GM20000 (cell line): ENCODE measurements at places on chromosomes 1 and 21.

GRCh38 chr1:24857507-24858133 lies 72.5 kb downstream of the RUNX3 start:
- DNase-seq = no peak

DNA sequence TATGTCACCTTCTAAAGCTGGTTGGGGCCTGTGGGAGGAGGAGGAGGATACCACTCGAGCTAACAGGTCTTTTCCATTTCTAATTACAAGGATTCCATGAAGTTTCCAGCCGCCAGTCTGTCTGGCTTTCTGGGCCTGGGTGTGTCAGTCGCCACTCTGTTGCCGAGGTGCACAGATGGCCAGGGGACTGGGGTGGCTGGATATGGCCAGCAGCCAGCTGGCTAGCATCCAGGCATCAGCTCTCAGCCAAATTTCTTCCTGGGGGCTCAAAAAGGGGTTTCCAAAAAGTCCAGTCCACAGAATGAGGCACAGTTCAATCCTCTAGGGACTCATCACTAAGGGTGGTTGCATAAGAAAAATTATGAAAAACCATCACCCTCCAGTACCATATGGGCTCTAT lies 32.4 kb downstream of the ITPKB start:
- no peak for DNase-seq

- DNase-seq = no peak
Measured at GRCh38 chr1:111852261-111852721, 96.6 kb downstream of the DDX20 start.

DNA sequence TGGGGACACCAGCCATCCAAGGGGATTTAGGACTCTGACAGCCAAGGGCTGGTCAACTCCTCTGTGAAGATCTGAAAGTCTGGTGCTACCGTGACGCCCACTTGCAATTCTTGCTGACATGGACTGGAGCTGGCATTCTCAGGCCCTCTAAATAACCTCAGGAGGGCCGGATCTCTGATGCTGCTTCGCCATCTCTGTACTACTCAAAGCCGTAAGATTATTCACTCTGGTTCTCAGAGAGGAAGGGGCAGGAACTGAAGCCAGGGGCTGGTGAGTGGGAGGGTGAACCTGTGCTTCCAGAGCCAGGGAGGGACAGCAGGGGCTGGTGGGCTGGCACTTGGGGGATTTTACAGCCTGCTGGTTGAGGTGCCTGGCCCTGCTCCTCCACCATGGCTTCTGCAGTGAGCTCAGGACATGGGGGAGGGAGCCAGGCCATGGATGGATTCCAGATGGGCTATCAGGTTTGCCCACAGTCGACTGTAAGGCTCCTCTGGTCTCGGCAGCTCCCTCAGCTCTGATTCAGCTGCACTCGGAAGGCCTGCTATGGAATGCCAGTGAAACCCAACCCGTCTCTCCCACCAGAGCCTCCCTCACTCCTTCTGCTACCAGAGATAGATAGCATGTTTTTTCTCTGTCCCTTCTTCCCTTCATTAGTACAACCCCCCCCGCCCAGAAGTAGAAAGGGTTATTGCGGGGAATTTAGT lies 84.5 kb downstream of the PLXNA2 start:
- DNase-seq = no peak

GRCh38 chr1:230684146-230684545 lies 29.8 kb downstream of the AGT start:
- DNase-seq = no peak

- DNase-seq = no peak
Measured at GRCh38 chr1:213381572-213382084, 330.6 kb downstream of the RPS6KC1 start.

DNA sequence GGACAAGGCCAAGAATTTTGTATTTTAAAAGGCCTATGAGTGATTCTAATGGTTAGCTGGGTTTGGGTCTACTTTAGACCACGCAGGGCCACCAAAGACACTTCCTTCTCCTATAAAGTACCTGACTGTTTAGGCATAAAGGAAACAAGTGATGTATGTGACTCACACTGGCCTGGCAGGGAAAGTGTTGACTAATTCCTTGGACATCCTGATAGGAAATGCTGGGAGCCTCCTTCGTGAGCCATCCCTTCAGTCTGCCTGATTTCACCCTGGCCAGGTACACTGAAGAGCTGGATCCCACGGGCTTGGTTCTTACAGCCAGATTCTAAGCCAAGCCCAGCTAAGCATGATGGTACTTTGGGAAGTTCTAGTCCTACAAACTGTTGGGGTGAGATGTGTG lies 100.5 kb upstream of the HMGB4 start:
- no peak for DNase-seq

DNA sequence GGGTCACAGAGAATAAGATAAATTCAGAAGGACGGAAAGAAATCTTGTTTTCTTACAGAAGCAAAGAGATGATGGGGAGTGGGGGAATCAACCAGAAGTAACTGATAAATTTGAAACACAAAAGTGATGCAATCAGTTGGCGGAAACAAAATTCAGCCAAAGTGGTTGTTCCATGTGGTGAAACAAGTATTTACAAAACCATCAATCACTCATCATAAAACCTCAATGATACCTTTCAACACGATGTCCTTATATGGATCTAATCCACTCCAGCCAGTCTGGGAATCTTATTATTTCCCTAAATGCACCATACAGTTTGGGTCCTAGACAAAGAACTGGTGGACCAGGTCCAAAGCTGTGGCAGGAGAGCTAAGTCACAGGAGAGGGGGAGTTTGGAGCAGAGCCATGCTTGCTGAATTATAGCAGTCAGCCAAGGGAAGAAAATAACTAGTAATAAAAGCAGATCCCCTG lies 303.8 kb upstream of the LRRC7 start:
- DNase-seq = no peak

- no peak for DNase-seq
Measured at GRCh38 chr1:237817277-237817676, 73.4 kb downstream of the ZP4 start.

DNA sequence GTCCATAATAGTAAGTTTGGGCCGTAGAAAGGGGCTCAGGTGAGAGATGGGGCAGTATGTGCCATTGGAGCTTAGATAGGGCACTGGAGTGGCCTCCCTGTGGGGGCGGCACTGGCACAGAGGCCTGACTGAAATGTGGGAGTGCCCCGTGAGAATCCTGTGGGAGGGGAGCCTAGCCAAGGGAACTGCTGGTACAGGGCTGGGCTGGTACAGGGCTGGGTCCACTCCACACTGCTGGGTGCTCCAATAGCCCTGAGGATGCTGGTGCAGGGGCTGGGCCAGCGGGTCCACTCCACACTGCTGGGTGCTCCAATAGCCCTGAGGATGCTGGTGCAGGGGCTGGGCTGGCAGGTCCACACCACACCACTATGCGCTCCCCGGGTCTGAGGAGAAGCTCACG lies 44.8 kb upstream of the PWP2 start:
- no peak for DNase-seq

DNA sequence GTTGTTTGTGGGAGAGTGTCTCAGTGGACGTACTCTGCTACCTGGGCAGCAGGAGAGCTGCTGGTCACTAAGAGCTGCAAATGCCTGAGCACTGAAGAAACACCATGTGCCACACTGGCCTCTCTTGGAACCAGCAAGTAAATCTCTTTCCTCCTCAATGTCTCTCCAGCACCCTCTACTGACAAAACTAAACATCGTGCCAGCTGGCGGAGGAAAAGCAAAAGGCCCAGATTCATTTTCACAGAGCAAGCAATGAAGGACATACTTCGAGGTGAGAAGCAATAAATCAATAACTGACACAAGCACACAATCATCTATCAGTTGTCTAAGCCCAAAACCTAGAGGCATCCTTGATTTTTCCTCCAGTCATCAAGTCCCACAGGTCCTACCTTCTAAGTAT lies 78.1 kb downstream of the RERE start:
- DNase-seq = no peak

GRCh38 chr21:29077651-29078090 lies 4.2 kb upstream of the CCT8 start:
- peak; percentile 47 for DNase-seq

DNA sequence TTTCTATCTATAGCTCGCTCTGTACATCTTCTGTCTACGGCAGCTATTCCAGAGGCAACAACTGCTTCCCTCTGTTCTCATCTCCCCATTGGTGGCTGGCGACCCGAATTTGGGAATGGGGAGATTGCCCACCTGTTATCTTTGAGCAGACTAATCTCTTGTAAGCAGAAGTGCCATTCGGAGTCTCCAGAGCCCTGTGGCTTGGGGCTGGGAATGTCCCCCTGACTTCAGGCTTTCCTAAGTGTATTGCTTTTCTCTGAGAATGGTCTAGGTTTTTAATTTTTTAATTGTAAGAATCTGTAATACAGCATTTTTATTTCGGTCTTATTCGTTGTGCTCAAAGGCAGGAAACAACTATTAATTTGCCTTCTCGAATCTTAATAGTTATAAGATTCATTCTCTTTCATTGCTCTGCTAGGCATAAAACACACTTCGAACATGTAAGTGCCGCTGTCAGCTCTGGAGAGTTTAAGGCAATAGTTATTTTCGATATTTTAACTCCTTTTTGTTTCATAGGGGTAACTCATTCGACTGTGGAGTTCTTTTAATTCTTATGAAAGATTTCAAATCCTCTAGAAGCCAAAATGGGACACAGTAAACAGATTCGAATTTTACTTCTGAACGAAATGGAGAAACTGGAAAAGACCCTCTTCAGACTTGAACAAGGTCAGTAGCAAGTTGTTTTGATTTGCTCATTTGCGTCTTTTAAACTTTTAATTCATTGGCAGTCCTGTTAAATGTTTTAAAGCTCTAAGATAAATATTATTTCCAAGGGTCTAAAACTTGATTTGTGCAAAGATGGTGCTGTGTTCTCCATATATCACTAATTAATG lies 514 bp downstream of the AGL start:
- peak; percentile 31 for DNase-seq

GRCh38 chr1:233440951-233441401 lies 113.5 kb downstream of the MAP3K21 start:
- DNase-seq = peak; percentile 46

- peak; percentile 20 for DNase-seq
Measured at GRCh38 chr1:168834225-168834872, 105.3 kb upstream of the DPT start.

DNA sequence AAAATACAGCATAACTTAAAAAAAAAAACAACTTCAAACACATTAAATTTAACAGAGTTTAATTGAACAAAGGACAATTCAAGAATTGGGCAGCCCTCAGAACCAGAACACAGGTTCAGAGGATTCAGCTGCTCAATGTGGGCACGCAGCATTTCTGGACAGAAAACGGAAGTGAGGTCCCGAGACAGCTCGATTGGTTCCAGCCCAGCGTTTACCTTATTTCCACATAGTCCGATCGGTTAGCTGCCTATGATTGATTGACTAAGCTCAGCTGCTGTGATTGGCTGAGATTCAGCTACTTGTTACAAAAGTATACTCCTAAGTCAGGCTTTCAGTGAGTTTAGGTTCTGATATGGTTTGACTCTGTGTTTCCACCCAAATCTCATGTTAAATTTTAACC lies 33.3 kb downstream of the ZP4 start:
- DNase-seq = no peak

DNA sequence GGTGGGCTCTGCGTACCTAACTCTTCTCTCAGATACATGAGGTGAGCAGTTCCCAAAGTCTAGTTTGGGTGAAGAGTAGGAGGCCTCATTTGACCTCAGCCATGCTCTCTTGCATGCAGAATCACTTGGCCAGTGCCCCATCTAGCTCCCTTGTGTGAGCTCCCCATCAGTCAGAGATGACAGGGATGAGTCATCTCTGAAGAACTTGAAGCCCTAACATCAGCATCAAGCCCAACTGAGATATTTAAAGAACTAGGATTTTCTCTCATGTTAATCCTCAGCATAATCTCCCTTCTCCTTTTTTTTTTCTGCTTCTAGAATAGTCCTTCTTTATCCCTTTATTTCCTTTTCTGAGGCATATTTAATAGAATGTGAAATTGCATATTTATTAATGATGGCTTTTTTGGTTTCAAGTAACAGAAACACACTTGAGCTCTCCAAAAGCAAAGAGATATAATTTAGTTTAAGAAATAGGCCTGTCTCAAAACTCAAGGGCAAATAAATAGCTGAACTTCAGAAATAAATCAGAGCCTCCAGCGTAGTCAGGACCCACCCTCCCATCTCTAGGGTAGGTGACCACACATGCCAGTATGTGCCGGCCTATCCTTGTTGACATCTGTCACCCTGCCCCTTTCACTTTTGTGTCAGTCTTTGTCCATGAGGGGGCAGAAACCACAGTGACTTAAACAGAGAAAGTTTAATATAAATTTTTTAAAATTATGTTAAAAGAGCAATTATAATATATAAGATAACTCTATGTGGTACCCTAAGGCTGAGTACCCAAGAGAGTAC lies 112.3 kb downstream of the TSEN15 start:
- DNase-seq = peak; percentile 65

DNA sequence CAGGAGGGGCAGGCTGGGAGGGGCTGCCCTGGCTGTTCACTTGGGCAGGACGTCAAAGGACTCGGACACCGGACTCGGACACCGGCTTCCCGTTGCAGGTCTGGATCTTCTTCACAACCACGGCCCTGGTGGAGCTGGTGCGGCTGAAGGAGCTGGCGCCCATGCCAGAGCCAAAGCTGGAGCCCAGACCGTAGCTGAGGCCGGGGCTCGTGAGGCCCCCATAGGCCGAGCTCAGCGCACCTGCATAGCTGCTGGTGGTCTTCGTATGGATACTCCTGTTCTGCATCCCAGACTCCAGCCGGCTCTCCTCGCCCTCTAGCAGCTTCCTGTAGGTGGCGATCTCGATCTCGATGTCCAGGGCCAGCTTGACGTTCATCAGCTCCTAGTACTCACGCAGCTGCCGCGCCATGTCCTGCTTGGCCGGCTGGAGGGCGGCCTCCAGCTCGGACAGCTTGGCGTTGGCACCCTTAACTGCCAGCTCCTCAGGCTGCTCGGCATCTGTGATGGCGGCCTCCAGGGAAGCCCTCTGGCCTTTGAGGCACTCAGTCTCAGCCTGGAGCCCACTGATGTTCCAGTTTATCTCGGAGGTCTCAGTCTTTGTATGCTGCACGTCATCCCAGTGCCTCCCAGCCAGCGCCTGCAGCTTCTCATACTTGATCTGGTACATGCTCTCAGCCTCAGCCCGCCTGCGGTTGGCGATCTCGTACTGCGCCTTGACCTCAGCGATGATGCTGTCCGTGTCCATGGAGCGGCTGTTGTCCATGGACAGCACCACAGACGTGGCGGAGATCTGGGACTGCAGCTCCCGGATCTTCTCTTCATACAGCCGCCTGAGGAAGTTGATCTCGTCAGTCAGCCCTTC lies 15.1 kb upstream of the KLF17 start:
- no peak for DNase-seq

DNA sequence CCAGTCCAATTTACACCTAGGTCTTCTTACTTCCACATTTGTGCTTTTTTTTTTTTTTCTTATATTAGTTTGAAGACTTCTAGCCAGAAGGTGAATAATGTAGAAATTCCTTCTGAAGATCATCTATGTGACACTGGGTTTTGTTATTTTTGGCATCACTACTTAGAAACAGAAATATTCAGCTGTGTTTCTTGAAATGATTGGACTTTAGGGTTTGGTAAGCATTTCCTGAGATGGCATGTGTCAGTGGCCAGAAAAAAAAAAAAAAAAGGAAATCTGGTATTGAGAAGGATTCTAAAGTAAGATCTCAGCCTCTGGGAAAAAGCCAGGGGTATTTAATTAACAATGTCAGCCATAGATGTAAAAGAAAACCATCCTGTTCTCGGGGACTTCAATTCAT lies 43.4 kb upstream of the LRRC8C start:
- DNase-seq = no peak

GRCh38 chr1:233289676-233290075 lies 5.8 kb downstream of the PCNX2 start:
- no peak for DNase-seq
